Left renal cortex interstitium (tissue), 4 donors: ENCODE measurements at places on chromosomes 3 and 15.

DNA sequence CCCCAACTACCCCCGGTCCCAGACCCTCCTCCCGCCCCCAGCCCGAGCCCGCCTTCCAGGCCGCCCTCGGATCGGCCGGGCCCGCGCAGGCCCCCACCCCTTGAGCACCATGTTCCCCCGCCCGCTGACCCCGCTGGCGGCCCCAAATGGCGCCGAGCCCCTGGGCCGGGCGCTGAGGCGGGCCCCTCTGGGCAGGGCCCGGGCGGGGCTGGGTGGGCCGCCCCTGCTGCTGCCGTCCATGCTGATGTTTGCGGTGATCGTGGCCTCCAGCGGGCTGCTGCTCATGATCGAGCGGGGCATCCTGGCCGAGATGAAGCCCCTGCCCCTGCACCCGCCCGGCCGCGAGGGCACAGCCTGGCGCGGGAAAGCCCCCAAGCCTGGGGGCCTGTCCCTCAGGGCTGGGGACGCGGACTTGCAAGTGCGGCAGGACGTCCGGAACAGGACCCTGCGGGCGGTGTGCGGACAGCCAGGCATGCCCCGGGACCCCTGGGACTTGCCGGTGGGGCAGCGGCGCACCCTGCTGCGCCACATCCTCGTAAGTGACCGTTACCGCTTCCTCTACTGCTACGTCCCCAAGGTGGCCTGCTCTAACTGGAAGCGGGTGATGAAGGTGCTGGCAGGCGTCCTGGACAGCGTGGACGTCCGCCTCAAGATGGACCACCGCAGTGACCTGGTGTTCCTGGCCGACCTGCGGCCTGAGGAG, 472 bp downstream of the CHST14 start:
- peak; percentile 20 for DNase-seq

- no peak for DNase-seq
Observed at GRCh38 chr3:133965013-133965570, 64.6 kb downstream of the SLCO2A1 start.

- DNase-seq, result no peak
Observed at GRCh38 chr15:41822471-41822870, 5.4 kb upstream of the JMJD7 start.

DNA sequence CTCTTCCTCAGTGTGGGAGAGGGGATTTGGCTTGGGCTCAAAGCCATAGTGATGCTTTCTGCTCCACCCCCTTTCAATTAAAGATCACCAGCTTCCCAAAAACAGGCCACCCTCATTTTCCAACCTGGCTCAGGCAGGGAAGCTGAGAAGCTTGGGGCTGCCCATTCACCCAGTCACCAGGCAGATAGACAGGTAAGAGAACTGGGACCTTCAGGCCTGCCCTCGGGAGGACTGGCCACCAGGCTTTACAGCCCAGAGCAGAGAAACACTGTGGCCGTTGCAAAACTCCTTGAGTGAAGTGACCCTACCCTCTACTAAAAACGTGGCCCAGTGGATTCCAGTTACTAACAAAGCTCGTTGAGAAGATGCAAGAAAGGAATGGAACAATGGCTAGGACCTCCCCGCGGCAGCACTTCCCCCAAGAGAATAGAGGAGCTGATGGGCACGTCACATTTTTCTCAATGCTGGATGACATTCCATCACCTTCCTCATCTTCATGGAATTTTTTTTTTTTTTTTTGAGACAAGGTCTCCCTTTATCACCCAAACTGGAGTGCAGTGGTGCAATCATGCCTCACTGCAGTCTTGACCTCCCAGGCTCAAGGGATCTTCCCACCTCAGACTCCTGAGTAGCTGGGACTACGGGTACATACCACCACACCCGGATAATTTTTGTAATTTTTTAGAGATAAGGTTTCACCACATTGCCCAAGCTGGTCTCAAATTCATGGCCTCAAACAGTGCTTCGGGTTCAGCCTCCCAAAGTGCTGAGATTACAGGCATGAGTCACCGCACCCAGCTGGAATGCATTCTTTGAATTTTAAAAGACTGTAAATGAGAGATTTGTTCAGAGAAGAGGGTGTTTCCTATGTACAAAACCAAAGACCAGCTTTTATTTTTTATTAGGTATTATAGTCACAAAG, 37.9 kb downstream of the LIPC start:
- DNase-seq, result no peak
